ENCODE measurements at places on chromosomes 6 and 20. TPM values are rescaled to one million over a fixed set of nuclear protein-coding genes. Genes with fewer than 3 reads are reported as not detected.

Gene KCNQ2
- not detected for total RNA-seq

Gene SYNDIG1
- not detected for total RNA-seq

Gene STMN3
- 17.5 TPM for total RNA-seq

Gene TP53TG5
- total RNA-seq: not detected

Gene GSTA2
- not detected for total RNA-seq

Gene BICRAL
- total RNA-seq: 6.2 TPM

Gene HLA-E
- total RNA-seq: 412 TPM

Gene COL20A1
- total RNA-seq: not detected

Gene PRICKLE4
- total RNA-seq: 6.4 TPM

Gene PGC
- total RNA-seq: not detected

Gene POPDC3
- 5.0 TPM for total RNA-seq

Gene LAMA2
- 0.58 TPM for total RNA-seq

Gene HTR1E
- not detected for total RNA-seq

Gene AARS2
- 12.4 TPM for total RNA-seq

Gene DLK2
- total RNA-seq: 0.92 TPM

Gene PRKN
- 0.93 TPM for total RNA-seq

Gene GRM1
- 0.05 TPM for total RNA-seq

Gene SLC17A2
- not detected for total RNA-seq

Gene RBM24
- 5.5 TPM for total RNA-seq

Gene ECT2L
- 0.12 TPM for total RNA-seq

Gene EFCAB8
- total RNA-seq: not detected

Gene PROCR
- 92.8 TPM for total RNA-seq

Measured in glomerular endothelial cell (primary cell).